ENCODE measurements at places on chromosomes 11 and 22.

DNA sequence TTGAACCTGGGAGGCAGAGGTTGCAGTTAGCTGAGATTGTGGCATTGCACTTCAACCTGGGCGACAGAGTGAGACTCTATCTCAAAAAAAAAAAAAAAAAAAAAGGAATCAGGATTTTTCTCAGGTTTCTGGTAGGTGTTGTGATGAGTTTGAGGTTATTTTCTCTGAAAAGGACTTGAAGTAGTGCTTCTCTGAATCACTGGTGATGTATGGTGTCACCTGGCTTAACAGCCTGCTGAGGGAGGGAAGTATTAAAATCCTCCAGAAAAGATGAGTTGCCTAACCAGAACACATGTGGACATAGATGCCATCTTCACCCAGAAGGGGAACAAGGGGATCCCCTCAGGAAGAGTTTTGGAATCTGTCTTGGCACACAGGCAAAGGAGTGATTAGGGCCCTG is 20.1 kb downstream of the SMARCB1 start:
- no peak for DNase-seq

DNA sequence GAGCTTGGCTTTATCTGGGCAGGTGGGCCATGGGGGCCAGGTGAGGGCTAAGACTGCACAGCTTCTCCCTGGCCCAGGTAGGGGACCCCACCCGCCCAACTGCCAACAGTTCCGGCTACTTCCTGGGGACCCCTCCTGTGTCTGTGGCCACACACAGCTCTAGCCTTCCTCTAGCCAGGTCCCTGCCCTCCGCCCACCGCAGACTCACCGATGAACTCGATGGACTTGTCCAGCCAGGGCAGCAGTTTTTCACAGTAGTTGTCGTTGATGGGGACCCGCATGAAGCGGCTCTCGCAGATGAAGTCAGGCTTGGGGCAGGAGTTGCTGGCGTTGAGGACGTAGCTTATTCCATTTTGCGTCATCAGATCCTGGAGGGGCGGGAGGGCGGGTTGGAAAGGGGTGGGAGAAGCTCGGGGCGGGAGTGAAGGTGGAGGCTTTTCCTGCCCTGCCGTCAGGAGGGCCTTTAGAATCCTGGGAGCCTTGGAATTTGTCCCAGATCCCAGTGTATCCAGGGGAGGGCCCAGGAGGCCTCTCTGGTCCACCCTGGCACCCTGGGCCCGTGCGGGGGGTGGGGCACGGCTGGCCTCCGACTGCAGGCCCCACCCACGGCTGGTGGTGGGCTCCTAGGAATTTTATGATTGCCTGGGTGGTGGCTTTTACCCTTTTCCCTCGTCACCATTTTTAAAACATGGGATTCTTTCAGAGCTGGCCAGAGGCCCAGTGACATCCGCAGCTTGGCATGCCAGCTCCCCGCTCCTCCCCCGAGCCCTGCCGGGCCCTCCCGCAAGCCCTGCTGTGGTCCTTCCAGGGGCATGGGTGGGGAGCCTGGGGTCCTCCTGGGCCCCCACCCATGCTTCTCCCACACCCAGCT is 13.9 kb downstream of the DUSP8 start:
- no peak for DNase-seq

GRCh38 chr22:45314786-45315185 is 5.1 kb downstream of the FAM118A start:
- no peak for DNase-seq

DNA sequence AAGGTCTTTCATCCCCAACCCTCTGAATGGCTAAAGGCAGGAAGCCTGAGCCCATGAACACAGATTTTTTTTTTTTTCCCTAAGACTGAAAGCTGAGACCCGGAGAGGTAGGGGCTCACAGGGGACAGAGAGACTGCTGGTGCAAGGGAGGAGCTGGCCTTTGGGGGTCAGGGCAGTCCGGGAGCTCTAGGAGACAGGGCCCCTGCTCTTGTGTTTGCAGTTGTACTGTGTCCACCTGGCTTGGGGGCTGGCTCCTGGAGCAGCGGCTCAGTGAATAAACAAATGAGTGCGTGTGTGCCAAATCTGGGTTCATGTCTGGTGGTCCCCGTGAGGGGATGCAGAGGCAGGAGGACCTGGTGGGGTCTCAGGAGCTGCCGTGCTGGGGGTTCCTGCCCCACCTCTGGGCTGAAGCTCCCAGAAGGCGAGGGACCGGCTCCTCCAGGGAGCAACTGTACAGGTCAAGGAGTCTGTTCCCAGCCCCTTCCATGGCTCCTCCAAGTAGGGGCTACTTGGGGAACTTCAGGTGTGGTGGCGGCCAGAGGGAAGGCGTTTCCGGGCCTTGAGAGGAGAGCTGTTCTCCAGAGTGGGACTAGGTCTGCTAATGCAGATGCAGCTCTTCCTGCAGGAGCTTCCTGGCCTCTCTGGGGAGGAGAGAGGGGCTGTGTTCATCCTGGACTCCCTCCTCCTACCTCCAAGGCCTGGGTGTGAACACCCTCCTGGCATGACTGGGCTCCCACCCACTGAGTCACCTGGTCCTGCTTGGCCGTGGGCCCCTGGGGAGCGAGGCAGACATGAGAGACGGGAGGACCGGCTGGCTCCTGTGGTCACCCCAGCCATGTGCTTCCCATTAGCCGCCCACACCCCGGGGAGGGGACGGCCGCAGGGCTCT is 57.6 kb downstream of the FBXO7 start:
- no peak for DNase-seq

DNA sequence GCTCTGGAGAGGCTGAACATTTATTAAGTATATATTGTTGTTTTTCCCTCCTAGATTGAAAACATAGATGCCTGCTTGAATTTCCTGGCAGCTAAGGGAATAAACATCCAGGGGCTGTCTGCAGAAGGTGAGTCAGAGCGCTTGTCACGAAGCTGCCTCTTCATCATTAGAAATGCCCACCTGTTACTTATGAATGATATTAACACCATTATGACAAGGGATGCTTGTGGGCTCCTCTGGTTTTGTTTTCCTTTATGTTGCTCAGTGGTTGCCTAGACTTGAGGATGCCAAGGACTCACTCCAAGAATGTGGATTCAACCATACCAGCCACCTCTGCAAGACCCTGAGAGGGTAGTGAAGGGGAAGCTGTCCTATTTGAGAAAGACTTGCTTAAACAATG is 156.2 kb downstream of the NAV2 start:
- DNase-seq: no peak
